Bronchial epithelial cell (primary cell): ENCODE measurements at places on chromosomes 3 and 15.

DNA sequence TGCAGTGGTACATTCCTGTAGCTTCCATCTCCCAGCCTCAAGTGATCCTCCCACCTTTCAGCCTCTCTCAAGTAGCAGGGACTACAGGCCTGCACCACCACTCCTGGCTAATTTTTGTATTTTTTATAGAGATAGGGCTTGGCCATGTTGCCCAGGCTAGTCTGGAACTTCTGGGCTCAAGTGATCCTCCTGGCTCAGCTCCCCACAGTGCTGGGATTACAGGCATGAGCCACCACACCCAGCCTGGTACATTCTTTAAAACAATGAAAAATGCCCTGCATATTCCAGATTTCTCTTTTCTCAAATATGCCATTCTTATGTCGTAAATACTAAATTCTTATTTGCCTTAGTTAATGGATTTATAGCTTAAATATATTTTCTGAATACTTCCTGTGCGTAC, 581.4 kb downstream of the MECOM start:
- DNase-seq = no peak

DNA sequence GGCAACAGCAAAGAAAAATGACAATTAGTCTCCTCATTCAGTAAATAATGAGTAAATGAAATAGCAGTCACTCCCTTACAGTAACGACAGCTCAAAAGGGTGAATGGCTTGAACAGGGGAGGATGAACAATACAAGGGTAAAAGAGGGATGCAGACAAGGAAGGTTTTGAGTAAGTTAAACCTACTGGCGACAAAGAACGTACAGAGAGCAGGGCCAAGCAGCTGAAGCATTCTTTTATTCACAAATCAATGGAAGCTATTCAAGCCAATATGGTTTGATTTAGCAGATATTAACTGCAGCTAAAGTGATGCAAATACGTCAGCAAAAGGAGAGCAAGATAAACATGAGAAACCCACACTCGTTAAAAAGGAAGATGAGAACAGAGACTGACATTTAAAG, 90.7 kb upstream of the ICE2 start:
- no peak for DNase-seq

DNA sequence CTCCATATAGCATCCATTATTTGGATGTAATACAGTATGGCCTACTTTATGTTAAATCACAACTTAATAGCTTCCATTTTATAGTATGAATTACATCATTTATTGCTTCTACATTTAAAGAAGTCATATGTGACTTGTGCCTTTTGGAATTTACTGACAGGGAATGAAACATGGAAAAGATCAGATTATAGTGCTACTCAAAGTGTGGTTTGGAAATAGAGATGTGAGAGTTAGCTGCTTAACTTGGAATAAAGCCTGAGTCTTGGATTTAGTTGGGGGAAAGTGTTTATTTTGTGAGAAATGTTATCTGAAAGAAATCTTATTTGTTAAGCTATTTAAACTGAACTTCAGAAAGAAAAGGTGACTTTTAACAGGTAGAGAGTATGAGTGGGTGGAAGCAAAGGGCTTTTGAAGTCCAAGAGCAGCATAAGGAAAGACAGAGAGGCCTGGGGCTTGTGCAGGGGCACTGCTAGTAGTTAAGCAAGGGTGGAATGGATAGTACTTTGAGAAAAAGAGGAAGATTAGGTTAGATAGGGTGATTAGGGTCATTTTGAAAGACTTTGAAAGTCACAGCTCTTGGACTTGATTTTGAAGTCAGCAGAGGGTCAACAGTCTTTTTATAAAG, 60.5 kb downstream of the SLMAP start:
- no peak for DNase-seq

GRCh38 chr3:41286305-41286704, 87.0 kb downstream of the CTNNB1 start:
- DNase-seq = no peak

GRCh38 chr15:90097475-90097874, 4.8 kb downstream of the IDH2 start:
- DNase-seq = no peak

DNA sequence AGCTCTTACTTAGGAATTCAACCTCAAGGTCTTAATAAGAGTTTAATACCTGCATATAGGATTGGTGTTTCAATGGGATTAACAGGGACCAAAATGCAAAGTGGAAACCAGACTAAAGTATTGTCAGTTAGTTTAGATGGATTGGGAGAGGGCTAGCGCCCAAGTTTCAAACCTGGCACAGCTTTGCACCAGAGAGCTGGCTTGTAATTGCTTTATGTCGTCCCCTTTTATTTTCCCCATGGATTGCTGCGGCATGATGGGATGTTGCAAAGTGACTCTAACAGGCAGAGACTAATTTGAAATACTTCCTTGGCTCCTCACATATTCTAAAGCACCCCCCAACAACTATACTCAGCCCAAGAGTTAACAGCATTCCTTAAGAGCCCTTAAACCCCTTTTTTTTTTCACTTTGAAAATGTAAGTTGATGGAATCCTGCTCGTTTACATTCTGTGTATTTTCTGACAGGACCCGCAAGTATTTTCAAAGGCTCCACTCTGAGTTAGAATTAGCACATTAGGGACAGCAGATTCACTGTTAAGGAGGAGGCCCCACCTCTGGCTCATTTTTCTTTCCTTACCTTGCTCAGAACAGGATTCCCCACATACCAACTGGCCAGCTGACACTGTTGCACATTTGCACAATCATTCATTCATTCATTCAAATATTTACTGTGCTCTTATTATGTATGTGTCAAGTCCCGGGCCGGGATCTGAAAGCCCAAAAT, 214.2 kb downstream of the ERC2 start:
- DNase-seq = peak; percentile 29

DNA sequence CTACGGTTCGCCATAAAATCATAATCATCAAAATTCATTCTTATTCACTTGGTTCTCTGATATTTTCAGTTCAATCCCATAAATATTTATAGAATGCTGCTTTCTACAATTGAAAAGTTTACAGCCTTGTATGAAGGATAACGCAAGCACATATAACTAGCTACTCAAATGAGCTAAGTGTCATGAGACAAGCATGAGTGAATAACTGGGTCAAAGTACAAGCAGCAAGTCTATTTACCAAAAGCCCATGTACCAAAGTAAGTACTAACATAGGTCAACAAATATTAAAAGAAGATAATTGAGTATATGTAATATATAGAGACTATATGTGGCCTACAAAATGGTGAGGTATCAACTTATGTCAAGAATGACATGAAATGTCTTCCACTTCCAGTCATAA, 596.6 kb downstream of the GBE1 start:
- no peak for DNase-seq

GRCh38 chr3:124791639-124792151, 61.4 kb downstream of the UMPS start:
- peak; percentile 65 for DNase-seq

GRCh38 chr15:89227425-89227824, 6.0 kb upstream of the RLBP1 start:
- DNase-seq = no peak

DNA sequence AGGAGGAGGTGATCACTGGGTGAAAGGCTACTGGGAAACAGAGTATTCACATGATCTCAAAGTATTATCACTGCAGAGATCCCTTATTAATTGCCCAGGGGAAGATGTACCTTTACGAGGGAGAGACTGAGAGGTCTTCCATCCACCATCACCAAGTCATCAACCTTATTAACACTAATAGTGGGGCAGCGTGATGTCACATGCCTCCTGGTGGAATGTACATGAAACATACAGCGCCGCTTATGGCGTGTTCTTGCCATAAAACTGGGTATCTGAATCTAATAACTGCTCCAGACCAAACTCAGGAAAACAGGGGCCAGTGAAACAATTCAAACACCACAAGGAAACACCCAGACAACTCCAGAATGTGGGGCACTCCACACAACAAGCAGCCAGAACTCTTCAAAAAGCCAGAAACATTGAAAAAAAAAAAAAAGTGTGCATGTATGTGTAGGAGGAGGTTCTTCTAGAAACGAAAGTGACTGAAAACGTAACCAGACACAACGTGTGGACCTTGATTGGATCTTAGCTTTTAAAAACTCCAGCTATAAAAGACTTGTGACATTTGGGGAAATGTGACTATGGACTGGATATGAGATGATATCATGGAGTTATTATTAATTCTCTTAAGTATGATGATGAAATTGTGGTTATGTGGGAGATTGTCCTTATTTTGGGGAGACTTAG, 4.6 kb downstream of the STIMATE start:
- DNase-seq = peak; percentile 48

GRCh38 chr15:81302701-81303109, 21.2 kb downstream of the STARD5 start:
- DNase-seq = no peak

GRCh38 chr3:28467414-28467813, 118.8 kb upstream of the AZI2 start:
- peak; percentile 5 for DNase-seq

- DNase-seq = no peak
Observed at GRCh38 chr15:60573936-60574335, 95.0 kb upstream of the ICE2 start.

- no peak for DNase-seq
Observed at GRCh38 chr3:44721231-44722102, 8.0 kb upstream of the ZNF501 start.

DNA sequence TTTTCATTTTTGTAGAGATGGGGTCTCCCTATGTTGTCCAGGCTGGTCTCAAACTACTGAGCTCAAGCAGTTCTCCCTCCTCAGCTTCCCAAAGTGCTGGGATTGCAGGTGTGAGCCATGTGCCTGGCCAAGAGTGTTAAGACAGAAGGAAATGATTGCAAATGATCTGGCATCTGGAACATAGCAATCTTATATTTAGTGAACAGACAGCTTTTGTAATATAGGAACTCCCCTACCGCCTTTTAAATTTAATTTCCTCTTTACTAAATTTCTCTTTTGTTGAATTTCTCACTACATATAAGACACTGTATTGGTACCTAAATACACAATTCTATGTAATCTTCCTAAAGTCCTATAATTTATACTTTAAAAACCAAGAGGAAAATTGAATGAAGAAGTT, 13.1 kb downstream of the ANO10 start:
- no peak for DNase-seq

GRCh38 chr3:136173939-136174490, 22.1 kb downstream of the MSL2 start:
- no peak for DNase-seq

DNA sequence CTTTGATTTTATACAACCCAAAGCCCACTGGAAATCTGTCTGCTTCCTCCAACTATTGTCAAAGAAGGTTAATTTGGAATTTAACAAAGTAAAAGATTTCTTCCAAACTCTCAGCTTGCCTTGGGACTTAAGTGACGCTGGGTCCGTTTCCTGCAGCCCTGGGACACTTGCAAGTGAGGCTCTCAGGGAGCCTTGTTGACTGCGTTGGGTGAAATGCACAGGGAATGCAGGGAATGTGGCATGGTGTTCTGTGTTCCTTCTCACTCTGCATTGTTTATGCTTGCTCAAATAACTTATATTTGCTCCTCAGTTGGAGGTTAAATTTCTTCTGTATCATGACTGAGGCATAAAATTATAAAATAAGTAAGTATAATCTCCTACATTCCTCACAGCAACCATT, 60.9 kb upstream of the TJP1 start:
- no peak for DNase-seq

DNA sequence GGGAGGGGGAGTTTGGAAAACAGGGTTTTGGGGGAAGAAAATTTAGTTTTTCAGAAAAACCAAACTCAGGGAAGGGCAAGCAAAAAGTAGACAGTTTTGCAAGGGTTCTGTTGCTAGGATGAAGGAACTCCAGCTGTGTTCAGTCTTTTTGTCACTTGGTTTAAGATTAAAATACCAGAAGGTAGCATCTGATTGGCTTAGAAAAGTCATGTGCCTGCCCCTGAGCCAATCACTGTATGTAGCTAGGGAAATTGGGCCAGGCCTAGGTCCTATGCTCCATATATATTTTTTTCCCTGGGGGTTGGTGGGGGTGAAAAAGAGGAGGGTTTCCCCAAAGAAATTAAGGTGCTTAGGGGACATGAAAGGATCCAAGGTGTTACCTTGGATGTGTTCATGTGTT, 24.3 kb downstream of the CLDN11 start:
- DNase-seq = no peak

- DNase-seq = no peak
Observed at GRCh38 chr3:127417709-127418559, 130.1 kb upstream of the PRR20G start.

DNA sequence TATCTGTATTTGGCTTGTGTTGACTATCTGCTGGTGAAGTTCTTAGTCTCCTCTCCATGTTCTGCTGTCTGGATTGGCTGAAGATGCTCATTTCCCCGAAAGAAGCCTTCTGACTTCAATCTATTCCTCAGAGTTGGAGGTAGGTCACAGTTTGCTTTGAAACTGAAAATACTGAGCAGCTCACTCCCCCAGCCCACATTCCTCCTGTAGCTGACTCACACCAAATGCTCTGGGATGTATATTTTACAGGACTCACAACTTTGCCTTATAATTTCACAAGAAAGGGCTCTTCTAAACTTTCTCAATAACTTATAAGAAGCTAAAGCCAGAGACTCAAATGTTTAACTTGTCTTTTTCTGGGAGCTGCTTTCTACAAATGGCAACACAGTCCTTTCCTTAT, 36.3 kb upstream of the SNX4 start:
- no peak for DNase-seq
